Neuronal stem cell (in vitro differentiated cells): ENCODE measurements at places on chromosomes 7 and 10.

DNA sequence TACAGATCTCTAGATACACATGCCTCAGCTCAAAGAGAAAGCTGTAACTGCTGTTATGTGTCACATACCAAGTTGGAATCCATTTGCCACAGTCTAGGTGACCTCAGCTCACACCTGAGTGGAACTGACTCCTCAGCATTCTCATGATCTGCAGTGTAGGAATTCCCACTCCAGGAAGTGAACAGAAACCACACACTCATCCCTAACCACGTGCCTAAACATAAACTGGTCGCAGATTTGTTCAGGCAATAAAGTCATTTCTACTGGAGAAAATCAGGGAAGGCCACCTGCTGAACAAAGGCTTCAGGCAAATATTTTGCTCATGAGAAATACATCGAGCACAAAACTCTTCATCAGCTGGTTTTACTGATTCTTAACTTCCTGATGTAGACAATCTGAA, 23.0 kb upstream of the ZMYND11 start:
- no peak overlapping the region for H3K27ac ChIP-seq
- H3K36me3 ChIP-seq = no peaks in the 10 kb centered on the region
- H3K27me3 ChIP-seq = no peaks in the 10 kb centered on the region
- DNase-seq = no peak
- H3K4me3 ChIP-seq = no peak overlapping the region

DNA sequence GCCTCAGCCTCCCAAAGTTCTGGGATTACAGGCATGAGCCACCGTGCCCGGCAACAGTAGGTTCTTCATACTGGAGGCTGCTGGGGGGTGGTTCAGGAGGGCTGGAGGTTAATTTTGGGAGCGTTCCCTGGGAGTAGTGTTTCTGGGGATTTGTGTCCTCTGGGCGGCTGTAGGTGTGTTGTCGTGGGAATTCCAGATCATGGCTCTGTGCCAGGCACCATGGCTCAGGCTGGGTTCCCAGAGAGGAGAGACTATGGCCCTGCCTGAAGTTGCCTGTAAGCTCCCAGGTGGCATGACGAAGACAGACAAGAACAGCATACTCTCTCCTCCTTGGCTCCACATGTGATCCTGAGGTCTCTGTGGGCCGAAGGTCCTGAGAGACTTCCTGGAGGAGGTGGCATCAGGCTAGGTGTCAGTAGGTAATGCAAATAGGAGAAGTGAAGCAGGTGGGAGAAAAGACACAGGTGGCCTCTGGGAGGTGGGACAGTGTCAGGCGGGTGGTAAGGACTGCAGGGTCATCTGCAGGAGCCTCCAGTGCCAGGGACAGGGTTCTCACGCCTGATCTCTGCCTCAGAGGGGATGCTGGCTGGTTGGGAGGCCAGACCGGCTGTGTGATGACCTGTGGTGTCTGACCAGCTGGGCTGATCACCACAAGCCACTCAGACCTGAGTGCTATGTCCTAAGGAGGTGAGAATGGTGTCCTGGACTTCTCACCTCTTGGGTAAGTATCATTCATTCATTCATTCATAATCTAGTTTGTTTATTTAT, 18.7 kb downstream of the CLIP2 start:
- H3K36me3 ChIP-seq = no peaks in the 10 kb centered on the region
- no peaks in the 10 kb centered on the region for H3K27me3 ChIP-seq
- H3K4me3 ChIP-seq = no peak overlapping the region

DNA sequence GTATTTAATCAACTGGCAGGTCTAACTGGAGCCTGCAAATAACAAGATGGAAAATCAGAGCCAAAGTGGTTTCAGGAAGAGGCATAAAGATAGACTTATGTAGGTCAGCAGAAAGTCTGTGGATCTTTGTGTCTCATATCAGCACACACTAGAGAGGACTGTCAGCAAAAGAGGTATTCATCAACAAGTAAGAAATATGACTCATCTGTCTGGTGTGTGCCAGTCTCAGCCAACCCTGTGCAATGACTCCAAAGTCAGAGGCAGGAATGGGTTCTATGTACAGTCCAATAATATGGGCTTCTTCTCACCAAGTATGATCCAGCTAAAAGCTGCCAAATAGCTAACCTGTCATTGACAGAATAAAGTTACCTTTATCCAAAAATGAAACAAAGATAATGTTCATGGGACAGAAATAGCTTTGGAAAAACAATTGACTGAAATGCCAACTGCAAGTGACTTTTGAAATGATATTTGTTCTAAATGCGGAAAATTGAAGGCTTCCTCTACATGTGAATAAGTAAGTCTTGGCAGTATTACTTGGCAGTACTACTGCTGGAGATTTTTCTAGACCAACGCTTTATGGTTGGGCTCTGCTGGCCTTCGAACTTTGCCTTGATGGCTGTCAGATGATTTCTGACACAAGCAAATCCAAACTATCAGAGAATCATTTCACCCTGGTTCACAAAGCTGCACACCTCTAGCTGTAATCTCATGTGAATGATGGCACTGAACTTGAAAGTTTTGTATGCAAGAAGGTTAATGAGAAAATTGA, 272.3 kb upstream of the SEMA3C start:
- H3K27me3 ChIP-seq = no peaks in the 10 kb centered on the region
- H3K36me3 ChIP-seq = no peaks in the 10 kb centered on the region
- H3K4me3 ChIP-seq = no peak overlapping the region
- no peak overlapping the region for H3K27ac ChIP-seq

GRCh38 chr7:139186146-139186545, 44.9 kb upstream of the UBN2 start:
- no peak overlapping the region for H3K27ac ChIP-seq
- no peak overlapping the region for H3K4me3 ChIP-seq
- no peak for DNase-seq
- peaks cover 63% of the 10 kb centered on the region for H3K36me3 ChIP-seq

GRCh38 chr10:59694936-59695335, 14.7 kb downstream of the SLC16A9 start:
- no peak overlapping the region for H3K27ac ChIP-seq
- H3K27me3 ChIP-seq = no peaks in the 10 kb centered on the region
- H3K4me1 ChIP-seq = no peaks in the 10 kb centered on the region
- DNase-seq = no peak

DNA sequence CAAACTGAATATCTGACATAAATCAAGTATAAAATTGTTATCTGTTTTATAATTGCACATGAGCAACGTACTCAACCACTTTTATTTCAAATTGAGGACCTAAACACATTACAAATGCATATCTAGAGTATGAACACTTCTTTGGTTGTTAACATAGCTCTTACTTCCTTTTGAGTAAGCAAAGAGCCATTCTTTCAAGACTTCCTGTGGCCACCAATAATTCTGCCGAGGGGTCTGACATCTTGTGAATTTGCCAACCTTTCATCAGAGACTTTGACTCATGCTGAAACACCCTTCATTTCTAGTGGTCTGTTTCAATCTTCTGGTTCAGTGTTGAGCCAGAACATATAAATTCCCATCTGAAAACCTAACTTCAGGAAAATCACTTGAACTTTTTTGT, 59.4 kb downstream of the CDK14 start:
- no peak overlapping the region for H3K27ac ChIP-seq
- DNase-seq = no peak
- H3K4me3 ChIP-seq = no peak overlapping the region
- no peaks in the 10 kb centered on the region for H3K36me3 ChIP-seq

DNA sequence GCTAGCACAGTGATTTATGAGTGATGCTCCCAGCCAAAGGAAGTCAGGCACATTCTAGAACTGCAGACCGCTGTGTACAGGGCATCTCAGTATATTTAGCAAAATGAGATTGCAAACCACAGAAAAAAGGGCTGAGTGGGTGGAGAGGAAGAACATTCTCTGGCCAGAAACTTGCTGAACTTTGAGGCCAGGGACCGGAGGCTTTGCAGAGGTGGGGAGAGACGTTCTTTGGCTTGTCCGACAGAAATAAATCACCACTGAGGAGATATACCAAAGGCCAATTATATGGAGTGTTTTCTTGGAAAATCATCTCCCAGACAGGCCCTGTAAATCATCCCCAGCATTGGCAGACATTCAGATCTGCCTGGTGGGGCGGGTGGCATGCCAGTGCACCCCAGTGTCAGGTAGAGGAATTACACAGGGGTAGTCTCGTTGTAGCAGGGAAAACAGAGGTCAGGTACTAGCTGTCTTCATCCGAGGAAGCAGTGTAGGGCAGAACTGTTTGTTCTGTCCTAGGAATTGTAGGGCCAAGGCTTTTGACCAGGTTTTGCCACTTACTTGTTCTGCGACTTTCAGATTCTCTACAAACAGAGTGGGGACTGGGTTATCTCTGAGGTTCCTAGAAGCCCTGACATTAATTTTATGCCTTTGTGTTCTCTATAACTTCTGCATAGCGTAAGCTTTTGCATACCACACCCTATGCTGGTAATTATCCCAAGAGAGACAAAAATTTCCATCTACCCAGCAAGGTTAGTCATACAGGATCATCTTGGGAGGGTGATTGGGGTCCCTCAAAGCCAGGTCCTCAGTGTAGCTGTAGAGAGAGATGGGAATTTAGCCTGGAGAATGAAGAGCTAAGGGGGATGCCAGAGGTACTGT, 655.6 kb downstream of the LRMDA start:
- H3K4me3 ChIP-seq = no peak overlapping the region
- DNase-seq = no peak
- no peaks in the 10 kb centered on the region for H3K27me3 ChIP-seq
- H3K27ac ChIP-seq = no peak overlapping the region
- no peaks in the 10 kb centered on the region for H3K36me3 ChIP-seq

GRCh38 chr10:6711408-6711841, 131.3 kb upstream of the PRKCQ start:
- no peaks in the 10 kb centered on the region for H3K27me3 ChIP-seq
- H3K4me3 ChIP-seq = no peak overlapping the region

DNA sequence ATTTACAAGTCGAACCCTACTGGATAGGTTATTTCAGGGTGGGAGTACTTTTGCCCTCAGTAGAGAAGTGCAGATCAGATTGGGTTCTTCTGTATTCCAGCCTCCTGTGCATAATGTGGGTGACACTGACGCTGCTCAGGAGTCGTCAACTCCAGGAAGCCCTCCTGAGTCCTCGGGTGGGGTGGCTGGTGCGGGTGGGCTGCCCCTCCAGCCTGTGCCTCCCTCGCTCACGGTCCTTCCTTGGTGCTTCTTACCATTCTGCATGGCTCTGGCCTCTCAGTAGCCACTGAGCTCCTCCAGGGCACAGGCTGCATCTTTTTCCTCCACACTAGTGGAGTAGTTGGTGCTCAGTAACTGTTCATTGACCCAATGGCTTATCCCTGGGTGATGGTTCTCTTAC, 4.3 kb downstream of the CDH23 start:
- H3K27me3 ChIP-seq = peaks cover 30% of the 10 kb centered on the region
- H3K27ac ChIP-seq = no peak overlapping the region
- peaks cover 9% of the 10 kb centered on the region for H3K4me1 ChIP-seq
- no peaks in the 10 kb centered on the region for H3K36me3 ChIP-seq
- no peak overlapping the region for H3K4me3 ChIP-seq
- no peak for DNase-seq

- H3K36me3 ChIP-seq = peaks cover 52% of the 10 kb centered on the region
- no peak overlapping the region for H3K27ac ChIP-seq
- H3K4me1 ChIP-seq = no peaks in the 10 kb centered on the region
- H3K27me3 ChIP-seq = no peaks in the 10 kb centered on the region
- no peak for DNase-seq
- H3K4me3 ChIP-seq = no peak overlapping the region
These were observed 32.9 kb upstream of the BHLHA15 start for GRCh38 chr7:98178321-98178720.

- no peak overlapping the region for H3K4me3 ChIP-seq
- no peak overlapping the region for H3K27ac ChIP-seq
- H3K36me3 ChIP-seq = no peaks in the 10 kb centered on the region
These were observed 108.0 kb downstream of the CREB5 start for GRCh38 chr7:28520074-28521015.

GRCh38 chr7:51256209-51256781, 60.3 kb downstream of the COBL start:
- no peaks in the 10 kb centered on the region for H3K36me3 ChIP-seq
- peaks cover 4% of the 10 kb centered on the region for H3K4me1 ChIP-seq
- H3K27me3 ChIP-seq = no peaks in the 10 kb centered on the region
- H3K27ac ChIP-seq = peak overlapping the region; percentile 65
- H3K4me3 ChIP-seq = no peak overlapping the region

- peaks cover 92% of the 10 kb centered on the region for H3K27me3 ChIP-seq
- no peak for DNase-seq
- no peaks in the 10 kb centered on the region for H3K36me3 ChIP-seq
These were observed 930 bp upstream of the HOXA10 start for GRCh38 chr7:27174874-27175625.

DNA sequence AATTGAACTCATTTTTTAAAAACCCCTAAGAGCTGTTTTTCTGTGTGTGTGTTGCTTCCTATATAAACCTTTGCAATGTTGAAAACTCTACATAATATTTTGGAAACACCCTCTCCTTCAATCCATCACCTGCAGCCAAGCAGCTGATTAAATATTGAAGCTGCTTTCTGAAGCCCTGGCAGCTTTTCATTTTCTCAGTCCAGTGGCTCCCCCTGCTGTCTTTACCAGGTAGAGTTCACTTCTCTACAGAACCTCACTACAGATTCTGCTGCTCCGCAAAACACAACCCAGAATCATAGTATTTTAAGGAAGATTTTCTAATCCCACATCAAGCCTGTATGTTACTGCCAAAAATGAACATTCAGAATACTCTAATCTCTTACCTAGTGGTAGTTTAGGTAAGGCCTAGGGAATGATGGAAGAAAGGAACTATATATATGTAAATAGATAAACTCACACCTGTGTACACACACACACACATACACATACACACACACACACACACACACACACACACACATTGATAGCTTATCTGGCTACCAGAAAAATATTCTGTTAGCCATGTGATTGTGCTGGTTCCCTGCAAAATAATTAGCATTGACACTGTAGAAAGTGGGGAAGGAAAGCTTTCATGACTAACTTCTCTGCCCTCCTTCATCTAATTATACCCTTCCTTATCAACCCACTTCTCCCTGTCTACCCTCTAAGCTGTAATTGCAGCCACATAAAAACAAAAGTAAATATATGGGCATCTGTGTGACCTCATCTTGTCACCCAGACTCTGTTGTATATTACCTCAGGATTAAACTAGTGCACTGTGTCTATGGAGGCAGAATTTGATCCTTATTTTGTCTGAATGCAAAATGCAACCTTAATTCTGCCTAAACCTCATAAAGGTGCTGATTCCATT, 229.5 kb upstream of the FZD1 start:
- H3K27me3 ChIP-seq = no peaks in the 10 kb centered on the region
- H3K4me3 ChIP-seq = no peak overlapping the region
- H3K36me3 ChIP-seq = no peaks in the 10 kb centered on the region
- DNase-seq = peak; percentile 50
- peaks cover 2% of the 10 kb centered on the region for H3K4me1 ChIP-seq

DNA sequence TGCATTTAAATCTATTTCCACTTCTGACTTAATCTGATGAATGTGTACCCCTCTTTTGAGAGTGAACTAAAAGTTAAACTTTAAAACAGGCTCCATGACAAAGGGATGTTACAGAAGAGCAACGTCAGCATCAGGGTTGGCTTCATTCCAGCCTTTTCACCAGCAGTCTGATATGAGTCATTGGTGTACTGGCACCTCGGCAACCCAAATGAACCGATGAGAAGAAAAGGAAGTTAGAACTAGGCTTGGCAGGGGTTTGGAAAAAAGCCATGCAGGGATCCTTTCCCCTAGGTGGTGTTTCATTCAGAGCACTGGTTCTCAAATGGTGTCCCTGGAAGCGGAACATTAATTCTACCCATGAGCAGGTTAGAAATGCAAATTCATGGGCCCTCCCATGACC, 53.6 kb downstream of the SEC61G start:
- no peak overlapping the region for H3K4me3 ChIP-seq
- H3K27me3 ChIP-seq = no peaks in the 10 kb centered on the region
- no peaks in the 10 kb centered on the region for H3K36me3 ChIP-seq
- no peak overlapping the region for H3K27ac ChIP-seq
- no peak for DNase-seq
